ENCODE measurements at places on chromosomes 12 and 14. TPM values are rescaled to one million over a fixed set of nuclear protein-coding genes. Genes with fewer than 3 reads are reported as not detected.
A peak's percentile ranks its signal among the peaks of the same experiment; 100 is the strongest.

- no peak for DNase-seq
These were observed 91.1 kb upstream of the FUT8 start for GRCh38 chr14:65321370-65321875.

- peak; percentile 11 for DNase-seq
These were observed 171.7 kb upstream of the RTL1 start for GRCh38 chr14:101075025-101075800.

GRCh38 chr12:81224626-81225025 is 146.7 kb downstream of the ACSS3 start:
- DNase-seq: no peak

- DNase-seq: no peak
These were observed 57.2 kb upstream of the CCND2 start for GRCh38 chr12:4216187-4216927.

GRCh38 chr14:104288272-104288671 is 149.9 kb downstream of the KIF26A start:
- DNase-seq: no peak

DNA sequence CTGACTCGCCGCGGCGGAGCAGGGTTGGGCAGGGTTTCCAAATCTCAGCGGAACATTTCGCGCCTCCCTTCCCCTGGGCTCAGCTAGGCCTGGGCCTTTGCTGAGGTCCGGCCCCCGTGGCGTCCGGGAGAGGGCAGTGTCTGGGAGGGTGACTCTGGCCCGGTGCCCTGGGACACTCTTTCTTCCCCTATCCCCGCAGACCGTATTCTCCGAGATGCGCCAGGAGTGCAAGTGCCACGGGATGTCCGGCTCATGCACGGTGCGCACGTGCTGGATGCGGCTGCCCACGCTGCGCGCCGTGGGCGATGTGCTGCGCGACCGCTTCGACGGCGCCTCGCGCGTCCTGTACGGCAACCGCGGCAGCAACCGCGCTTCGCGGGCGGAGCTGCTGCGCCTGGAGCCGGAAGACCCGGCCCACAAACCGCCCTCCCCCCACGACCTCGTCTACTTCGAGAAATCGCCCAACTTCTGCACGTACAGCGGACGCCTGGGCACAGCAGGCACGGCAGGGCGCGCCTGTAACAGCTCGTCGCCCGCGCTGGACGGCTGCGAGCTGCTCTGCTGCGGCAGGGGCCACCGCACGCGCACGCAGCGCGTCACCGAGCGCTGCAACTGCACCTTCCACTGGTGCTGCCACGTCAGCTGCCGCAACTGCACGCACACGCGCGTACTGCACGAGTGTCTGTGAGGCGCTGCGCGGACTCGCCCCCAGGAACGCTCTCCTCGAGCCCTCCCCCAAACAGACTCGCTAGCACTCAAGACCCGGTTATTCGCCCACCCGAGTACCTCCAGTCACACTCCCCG is 3.0 kb downstream of the WNT1 start:
- no peak for DNase-seq

DNA sequence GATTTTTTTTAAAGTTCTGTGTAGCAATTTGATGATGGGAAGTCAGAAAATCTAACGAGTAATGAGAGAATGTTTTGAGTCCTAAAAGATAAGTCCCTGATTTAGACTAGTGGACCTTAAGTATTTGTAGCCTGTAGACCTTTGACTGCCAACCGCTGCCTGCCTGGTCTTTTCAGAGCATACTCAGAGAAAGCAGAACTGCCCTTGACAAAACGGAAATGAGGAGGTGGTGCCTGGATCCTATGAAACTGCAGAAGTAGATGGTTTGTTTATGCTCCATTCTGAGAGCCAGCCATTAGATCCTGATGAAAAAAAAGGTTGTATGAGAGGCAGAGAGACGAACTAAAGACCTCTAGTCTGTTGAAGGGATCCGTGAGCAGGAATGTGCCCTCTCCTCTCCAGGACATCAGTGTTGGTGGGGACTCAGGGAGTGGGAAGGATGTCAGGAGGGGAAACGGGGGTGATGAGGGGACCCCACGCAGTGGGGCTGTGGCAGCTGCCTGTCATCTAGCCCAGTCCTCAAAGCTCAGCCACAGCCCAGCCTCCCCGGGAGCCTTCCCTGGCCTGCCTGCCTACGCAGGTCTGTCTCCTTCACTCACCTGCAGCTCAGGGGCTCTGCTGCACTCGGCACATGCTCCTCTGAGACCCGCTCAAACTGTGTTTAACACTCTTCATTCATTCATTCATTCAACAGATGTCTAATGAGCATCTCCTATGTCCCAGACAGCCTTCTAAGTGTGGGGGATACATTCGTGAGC is 447.5 kb downstream of the AACS start:
- DNase-seq: no peak

- no peak for DNase-seq
These were observed 9.0 kb upstream of the HOXC6 start for GRCh38 chr12:54019091-54019811.

- DNase-seq: no peak
These were observed 1.6 kb downstream of the FAM234B start for GRCh38 chr12:13045816-13046215.

- no peak for DNase-seq
These were observed 156.7 kb upstream of the RASSF8 start for GRCh38 chr12:25801734-25802133.

DNA sequence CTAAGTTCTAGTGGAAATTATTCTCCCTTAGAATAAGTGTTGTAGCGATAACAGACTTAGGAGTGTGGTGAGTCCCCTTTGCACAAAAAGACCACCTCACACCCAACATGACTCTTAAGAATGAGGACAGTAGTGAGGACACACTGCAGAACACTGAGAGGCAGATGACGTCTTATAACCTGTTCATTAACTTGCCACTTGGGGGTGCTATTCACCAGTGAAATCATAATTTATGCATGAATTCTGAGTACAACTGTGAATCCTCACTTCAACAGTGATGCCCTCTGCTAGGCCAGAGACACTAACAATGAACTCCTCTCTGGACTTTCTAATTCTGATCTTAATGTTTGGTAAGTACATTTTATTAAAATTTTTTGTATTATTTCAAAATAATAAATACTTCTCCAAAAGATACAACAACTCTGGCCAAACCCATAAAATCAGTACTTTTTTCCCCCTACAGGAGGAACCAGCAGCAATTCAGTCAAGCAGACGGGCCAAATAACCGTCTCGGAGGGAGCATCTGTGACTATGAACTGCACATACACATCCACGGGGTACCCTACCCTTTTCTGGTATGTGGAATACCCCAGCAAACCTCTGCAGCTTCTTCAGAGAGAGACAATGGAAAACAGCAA is 274.7 kb downstream of the DAD1 start:
- DNase-seq: no peak

- DNase-seq: no peak
These were observed 210.1 kb downstream of the RGS6 start for GRCh38 chr14:72142328-72142727.

The GDF3 gene
- not detected for total RNA-seq

The SSPN gene
- total RNA-seq: 19.7 TPM

The LRRC9 gene
- total RNA-seq: not detected

- DNase-seq: no peak
These were observed at the start of gene LPAR5 for GRCh38 chr12:6635856-6636531. TSS of gene LPAR5 (minus strand) at chr12:6635959. CDS start at chr12:6621248, 14,711 bp downstream.

GRCh38 chr14:32728976-32729375 is 209.7 kb upstream of the NPAS3 start:
- no peak for DNase-seq

DNA sequence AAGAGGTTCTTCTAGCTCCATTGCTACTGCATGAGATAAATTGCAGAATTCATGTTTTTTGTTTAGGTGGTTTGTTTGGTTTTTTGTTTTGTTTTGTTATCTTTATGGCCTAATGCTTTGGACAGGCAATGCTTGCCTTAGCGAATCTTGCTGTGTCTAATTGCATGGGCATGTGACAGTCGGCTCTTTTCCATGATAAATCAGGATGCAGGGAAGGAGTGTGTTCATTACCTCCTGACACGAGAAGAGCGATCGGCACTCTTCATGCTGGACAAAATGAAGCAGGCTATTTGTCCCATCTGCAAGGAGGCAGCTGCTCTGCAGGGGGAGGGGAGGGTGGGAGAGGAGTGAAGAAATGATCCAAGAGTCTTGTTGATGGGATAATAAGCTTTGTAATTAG is 6.5 kb downstream of the CCDC60 start:
- no peak for DNase-seq

The ITGB7 gene
- 2.9 TPM for total RNA-seq

The ERBB3 gene
- total RNA-seq: 187 TPM

DNA sequence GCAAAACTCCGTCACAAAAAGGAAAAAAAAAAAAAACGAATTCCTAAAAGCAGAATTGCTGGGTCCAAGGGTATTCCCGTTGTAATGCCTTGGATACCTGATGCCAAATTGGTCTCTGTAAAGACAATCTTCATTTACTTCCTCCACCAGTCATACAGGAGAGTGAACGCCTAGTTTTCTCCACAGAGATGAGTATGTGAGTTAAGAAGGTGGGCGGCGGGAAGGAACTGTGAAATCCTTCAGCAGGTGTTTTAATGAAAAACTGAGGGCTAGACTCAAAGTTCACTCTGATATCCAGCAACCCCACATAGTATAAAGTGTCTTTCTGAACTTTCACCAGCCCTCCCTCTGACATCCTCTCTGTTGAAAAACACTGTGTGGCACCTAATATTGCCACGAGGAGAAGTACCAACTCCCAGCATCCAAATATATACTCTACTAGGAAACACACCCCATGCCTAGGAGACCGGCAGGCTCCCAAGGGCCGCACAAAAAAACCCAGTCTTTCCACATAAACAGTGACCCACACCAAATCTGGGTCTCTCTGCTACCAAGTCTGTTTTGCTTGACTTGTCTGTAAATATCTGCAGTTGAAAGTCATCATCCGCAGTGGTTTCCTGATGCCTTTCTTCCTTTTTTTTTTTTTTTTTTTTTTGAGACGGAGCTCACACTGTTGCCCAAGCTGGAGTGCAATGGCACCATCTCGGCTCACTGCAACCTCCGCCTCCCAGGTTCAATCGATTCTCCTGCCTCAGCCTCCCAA is 30.3 kb upstream of the FOXN3 start:
- DNase-seq: no peak

DNA sequence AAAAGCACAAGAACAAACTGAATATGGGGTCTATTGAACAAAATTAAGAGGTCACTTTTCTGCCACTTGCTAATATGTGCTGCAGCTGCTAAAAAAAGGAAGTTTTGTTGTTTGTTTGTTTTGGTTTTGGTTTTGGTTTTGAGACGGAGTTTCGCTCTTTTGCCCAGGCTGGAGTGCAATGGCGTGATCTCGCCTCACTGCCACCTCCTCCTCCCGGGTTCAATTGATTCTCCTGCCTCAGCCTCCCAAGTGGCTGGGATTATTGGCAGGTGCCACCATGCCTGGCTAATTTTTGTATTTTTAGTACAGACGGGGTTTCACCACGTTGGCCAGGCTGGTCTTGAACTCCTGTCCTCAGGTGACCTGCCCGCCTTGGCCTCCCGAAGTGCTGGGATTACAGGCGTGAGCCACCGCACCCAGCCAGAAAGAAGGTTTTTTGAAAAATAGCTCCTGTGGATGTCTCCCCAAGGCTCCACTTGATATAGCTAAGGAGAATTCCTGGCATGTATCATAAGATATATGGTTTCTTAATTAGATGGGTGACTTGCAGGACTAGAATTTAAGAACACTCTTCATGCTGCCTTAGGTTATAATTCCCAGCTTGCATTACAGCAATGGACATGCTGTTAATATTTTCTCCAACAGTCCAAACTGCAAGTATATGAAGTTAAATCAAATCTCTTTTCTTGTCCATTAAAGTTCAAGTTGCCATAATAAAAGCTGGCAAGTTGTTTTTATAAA is 237.6 kb upstream of the AMIGO2 start:
- DNase-seq: no peak

- DNase-seq: peak; percentile 74
These were observed 30.1 kb upstream of the PPP2R5C start for GRCh38 chr14:101731187-101732080.

The CPNE6 gene
- total RNA-seq: not detected

The TMPRSS12 gene
- total RNA-seq: not detected

The USP5 gene
- 52.8 TPM for total RNA-seq

GRCh38 chr12:32841061-32841460 is 55.5 kb downstream of the PKP2 start:
- DNase-seq: no peak

DNA sequence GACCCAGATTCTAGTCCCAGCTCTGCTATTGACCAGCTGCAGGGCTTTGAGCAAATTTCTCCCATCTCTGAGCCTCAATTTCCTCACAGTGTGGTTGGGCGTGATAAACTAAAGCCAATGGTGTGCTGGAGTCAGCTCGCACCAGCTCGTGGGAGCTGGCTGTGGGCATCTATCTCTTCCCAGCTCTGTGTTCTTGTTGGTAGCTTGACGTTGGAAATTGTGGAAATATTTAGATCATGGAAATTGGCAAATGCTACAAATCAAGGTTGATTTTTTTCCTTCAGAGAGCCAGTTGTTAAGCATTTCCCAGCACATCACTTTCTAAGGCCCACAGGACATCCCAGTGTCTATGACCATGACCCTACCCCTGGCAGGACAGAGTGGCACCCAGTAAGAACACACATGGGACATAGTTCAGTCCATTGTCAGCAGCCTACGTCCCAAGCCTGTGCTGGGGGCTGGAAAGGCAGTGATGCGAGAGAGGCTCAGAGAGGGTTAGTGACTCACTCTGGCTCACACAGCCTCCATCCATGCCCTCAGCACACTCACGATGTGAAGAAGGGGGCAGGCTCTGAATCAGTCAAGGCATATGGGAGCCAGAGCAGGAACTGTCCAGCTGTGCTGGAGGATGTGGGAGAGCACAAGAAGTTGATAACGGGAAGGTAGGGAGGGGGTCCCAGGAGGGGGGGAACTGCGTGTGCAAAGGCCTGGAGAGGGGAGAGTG is 77.6 kb downstream of the LGMN start:
- no peak for DNase-seq

DNA sequence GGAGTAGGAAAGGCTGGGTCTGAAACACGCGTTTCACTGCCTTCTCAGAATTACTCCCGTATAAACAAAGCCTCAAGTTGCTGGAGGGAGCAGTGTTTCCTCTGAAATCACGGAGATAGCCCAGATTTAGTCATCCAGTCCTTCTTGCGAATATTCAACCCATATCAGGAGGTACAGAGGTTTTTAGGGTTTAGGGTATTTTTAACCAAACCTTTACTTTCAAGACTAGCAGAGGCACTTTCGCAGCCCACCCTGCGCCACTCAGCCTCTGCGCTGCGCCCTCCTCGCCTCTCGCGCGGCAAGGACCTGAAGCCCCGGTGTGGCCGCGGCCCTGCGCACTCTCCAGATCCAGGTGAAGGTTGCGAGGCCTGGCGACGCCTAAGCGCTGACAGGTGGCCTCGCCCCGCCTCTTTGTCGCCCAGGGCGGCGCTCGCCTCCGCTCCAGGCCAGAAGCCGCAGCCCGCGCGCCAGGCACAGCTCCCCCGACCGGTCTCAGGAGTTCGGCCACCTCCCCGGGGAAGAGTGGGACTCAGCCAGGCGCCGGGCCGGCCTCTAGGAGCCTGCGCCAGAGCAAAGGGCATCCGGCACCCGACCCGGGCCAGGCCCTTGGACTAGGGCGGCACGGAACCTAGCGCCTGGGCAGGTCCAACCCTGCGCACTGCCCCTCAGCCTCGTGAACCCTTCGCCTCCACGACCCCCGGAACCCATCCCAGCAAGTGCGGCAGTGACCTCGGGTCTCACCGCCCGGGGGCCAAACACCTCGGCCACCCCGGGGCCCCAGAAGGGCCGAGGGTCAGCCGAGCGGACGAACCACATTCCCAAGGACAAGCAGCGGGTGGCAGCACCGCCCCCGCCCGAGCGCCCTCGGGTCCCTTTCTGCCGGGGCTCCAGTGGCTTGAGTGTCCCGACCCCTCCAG is 1.8 kb upstream of the SAMD4A start:
- peak; percentile 68 for DNase-seq

The SFSWAP gene
- total RNA-seq: 49.8 TPM

All from breast epithelium (tissue), 4 donors.